ENCODE measurements at places on chromosomes 7 and 10. TPM values are rescaled to one million over a fixed set of nuclear protein-coding genes. Genes with fewer than 3 reads are reported as not detected.

DNA sequence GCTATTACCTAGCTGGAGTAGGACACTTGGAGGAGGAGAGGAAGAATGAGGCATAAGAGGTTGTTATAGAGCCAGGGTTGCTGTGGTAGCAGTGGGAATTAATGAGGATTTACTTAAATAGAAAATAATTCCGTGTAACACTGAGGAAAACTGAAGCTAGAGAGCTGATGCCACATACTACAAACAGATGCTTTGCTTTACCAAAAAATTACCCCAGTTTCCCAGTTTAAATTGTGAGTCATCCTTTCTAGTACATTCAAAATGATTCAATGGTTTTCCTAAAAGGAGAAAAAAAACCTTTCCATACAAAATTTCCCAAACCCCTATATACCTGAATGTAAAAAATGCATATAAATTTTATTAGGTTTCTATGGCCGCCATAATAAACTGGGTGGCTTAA, 58.3 kb downstream of the ZNF518A start:
- DNase-seq, result no peak

- no peak for DNase-seq
Measured at GRCh38 chr10:14683256-14683655, 91.4 kb downstream of the FAM107B start.

DNA sequence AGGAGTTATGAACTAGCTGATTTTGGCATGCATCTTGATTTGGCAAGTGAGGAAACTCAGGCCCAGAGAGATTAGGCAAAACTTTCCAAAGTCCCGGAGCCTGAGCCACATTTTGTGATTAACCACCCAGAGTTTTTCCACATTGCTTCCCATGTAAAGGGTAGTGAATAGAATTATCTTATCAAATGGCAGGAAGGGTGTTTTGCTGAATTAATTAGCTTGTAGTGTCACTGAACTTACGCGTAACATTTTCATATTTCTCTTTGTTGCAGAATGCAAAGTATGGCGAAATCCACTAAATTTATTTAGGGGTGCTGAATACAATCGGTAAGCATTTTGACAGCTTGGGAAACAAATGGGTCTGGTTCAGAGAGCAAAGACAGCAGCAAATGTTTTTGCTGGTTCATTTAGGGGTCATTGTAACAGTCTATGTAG, 176.2 kb downstream of the ST7 start:
- DNase-seq, result no peak

DNA sequence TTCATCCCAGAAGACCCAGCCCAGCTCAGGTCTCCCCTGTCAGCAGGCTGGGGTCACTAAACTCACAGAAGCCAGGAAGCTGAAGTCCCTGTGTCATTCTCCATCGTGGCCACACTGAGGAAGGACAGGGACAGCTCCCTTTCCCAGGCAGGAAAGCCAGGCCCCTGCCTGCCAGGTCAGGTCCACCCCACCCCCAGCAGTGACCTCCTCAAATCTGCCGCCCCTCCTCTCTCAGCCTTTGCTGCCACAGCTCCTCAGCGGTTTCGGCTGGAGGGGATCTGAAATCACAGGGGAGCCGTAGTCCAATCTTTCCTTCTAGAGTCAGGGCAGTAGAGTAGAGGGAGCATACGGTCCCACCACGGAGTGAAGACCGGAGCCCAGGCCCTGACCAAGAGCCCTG, 150.9 kb upstream of the UNC5B start:
- DNase-seq, result no peak

- DNase-seq, result no peak
Measured at GRCh38 chr10:86316990-86317389, 49.6 kb downstream of the GRID1 start.

- no peak for DNase-seq
Measured at GRCh38 chr7:92325173-92325572, 79.4 kb downstream of the ANKIB1 start.

DNA sequence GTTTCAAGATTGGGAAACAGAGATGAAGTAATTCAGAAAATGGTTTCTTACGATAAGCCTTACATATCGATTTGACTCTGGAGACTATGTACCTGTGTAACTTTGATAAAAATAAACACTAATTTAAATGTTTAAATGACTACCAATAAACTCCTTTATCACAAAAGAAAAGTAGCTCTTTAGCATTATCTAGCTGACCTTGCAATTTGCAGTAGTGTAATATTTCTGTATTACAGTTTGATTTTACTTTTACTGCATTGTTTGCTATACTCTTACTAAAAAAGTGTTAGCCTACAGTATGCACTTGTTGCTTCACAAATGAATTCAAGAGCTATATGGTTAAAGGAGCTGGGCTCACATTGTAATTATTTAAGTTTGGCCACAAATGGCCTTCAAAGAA, 77.8 kb upstream of the ZNF804B start:
- no peak for DNase-seq

DNA sequence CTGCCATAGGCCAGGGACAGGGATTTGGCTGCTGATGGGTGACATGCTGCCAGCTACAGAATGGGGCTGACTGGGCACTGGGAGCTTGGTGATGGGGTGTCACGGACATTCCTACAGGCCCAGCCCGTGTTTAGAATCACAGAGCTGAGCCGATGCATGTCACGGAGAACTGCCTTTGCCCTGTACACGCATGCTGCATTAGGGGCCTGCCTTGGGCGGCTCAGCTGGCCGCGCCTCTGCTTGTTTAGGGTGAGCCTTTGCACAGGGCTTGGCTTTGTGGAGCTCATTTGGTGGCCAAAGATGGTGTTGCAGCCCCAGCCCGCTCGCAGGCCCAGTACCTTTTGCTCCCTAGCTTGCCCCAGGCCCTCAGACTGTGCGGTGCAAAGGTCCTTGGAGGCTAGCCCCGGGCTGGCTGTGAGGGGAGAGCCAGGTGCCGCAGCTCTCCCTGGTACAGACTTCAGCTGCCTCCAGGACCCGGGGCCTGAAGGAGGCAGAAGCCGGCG, 108.4 kb upstream of the BTBD16 start:
- no peak for DNase-seq

DNA sequence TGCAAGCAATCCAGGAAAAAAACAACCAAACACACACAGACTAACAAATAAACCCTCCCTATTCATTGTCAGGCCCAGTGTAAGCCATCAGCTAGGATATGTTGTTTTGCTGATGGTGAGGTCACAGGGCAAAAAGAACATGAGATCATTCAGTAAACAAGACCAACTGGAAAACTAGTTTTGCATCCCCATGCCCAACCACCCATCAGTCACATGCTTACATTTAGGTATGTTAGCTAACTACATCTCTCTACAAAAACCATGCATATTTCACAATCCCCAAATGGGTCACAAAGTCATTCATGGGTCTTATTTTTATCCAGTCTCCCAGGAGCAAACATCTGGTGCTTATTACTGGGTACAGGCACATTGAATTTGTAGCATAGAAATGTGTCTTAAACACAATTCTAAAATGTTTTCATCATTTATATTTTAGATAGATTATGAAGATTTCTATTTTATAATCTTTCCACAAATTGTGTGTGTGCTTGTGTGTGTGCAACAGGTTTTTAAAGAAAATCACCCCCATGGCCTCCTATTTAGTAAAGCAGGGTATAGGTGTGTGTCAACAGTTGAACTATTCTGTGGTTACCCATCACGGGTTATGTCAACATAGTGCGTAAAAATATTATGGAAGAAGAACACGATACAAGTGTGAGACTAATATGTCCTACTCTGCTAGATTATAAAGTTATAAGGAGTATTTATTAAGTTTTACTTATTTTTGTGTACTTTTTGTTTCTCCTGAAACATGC, 103.8 kb upstream of the AKR1E2 start:
- peak; percentile 22 for DNase-seq

DNA sequence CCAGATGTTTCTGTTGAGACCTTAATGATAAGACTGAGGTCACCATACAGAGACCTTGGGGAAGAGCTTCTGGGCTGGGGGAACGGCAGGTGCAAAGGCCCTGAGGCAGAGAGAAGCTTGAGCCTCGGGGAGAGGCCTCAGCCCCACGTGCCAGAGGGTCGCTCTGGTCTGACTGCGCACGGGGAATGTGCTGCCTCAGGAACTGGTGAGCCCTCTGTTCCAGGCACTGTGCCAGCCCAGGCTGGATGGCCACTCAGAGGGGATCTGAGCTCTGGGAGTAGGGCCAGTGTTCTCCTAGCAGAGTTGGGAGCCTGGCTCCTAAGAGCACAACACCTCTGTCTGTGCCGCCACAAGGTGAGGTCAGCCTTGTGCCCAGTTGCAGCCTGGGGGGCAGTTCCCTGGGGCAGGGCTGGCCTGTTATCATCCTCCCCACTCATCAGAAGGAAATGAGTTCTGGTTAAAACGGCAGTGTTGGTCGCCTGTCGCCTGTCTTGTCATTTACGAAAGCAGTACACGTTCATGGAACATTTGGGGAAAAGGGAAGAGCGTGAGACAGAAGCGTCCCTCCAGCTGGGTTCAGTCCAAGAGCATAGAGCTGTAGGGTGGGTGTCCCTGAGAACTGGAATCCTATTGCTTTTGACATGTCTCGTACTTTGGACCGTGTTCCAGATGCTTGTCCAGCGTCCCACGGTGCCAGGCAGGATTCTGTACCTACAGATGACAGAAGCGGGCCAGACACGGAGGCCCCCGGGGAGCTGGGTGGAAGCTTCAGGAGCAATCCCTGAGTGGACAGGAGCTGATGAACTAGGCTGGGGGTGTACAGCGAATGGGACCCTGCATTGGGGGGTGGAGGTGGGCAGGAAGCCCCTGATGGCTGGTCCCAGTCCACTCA, 4.3 kb downstream of the TTYH3 start:
- no peak for DNase-seq

GRCh38 chr7:105653441-105654005, 72.2 kb upstream of the EFCAB10 start:
- DNase-seq, result no peak

DNA sequence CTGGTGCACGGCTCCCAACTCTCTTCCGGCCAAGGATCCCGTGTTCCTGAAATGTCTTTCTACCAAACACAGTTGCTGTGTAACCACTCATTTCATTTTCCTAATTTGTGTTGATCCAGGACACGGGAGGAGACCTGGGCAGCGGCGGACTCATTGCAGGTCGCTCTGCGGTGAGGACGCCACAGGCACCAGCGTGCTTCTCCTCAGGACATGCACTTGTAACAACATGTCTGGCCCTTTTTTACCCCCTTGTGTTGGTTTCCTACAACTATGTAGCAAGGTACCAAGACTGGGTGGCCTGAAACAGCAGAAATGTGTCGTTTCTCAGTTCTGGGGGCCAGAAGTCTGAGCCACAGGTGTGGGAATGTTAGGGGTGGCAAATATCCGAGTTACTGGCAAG, 18.2 kb downstream of the CALML5 start:
- DNase-seq, result no peak

DNA sequence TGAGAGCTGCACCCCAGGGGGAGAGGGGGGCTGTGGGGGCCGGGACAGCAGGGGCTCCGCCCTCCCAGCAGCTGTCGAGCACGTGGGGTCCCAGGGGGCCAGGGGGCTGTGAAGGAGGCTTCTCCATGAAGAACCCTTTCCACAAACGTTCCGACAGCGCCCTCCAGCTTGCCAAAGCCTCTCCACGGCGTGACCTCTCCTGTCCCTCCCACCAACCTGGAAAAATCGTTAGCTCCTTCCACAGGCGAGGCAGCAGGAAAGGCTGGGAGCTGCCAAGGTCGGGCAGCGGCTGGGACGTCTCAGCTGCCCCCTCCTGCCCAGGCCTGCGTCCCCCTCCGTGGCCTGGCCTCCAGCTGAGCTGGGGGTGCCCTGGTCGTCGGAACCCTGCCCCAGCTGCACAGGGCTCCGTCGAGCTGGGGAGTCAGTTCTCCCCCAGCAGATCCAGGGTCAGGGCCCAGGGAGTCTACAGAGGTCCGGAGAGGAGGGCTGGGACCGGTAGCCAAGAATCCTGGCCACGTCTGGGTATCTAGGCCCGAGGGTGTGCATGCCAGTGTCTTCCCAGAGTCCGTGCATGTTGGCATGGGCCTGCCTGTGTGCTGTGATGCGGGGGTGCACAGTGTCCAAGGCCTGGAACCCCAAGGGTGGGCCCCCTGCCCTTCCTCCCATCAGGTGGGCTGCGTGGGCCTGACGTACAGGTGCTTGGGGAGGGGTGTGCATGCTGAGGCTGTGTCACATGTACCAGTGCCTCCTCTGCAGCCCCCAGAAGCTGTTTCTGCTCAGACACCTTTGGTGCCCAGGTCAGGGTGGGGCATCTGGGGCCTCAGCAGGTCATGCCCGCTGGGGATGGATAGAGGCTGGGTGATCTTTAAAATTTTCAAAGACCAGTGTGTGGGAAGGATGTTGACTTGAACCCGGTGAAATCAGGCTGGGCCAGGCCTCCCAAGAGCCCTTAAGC, 66.5 kb downstream of the UNCX start:
- no peak for DNase-seq

DNA sequence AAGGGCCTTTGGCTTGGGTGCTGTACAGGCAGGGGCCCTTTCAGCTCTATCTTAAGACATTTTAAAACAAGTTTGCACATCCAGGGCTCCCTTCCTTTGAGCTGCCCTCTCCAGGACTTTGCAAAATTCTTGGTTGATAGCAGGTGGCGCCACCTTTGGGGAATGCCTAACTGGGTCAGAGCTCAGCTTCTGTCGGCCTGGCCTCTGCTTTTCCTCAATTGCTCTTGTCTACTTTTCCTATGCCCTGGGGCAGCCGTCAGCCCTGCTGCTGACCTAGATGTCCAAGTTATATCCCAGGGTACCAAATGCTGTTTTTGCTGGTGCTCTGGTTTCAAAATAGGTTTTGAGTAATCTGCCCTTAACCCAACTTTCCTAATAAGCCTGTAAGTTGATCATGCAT, 65.8 kb downstream of the APBB1IP start:
- peak; percentile 9 for DNase-seq

DNA sequence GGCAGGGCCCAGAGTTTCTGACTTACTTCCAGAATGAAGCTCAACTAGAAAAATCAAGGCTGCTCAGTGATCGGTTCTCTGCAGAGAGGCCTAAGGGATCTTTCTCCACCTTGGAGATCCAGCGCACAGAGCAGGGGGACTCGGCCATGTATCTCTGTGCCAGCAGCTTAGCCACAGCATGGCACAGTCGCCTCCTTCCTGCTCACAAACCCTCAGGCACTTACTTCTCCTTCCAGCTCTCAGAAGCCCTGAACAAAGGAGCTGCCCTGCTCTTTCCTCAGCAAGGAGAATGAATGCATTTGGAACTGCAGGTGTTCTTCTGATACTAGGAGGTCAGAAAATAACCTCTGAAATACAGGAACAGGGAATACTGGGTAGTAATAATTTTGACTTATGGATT, 219.7 kb upstream of the PRSS1 start:
- no peak for DNase-seq

DNA sequence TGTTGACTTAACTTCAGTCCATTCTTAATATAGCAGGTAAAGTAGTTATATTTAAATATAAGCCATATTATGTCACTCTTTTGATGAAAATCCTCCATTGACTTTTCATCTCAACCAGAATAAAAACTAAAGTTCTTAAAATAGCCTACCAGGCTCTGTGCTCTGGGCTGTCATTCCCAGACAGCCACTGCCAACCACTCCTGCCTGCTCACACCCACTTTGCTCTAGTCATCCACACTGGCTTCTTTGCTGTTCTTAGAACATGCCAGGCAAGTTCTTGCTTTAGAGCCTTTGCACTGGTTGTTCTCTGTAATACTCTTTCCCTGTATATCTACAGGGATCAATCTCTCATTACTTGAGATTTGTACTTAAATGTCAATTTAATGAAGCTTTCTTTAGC, 80.6 kb downstream of the ZEB1 start:
- peak; percentile 6 for DNase-seq

FAM25A gene
- total RNA-seq, result not detected

SCART1 gene
- 1.3 TPM for total RNA-seq

PTER gene
- total RNA-seq, result 53.2 TPM

NUPR2 gene
- not detected for total RNA-seq

PRPS1L1 gene
- not detected for total RNA-seq

GDF2 gene
- total RNA-seq, result not detected

SMKR1 gene
- total RNA-seq, result 17.1 TPM

TET1 gene
- total RNA-seq, result not detected

TAS2R3 gene
- 2.7 TPM for total RNA-seq

WDR86 gene
- not detected for total RNA-seq

All from MCF 10A (cell line).